KBM-7 (cell line): ENCODE measurements at places on chromosomes 6 and 20.

GRCh38 chr6:127022302-127022701 lies 96.2 kb upstream of the RSPO3 start:
- DNase-seq, result no peak

- DNase-seq, result no peak
Observed at GRCh38 chr6:109393157-109393885, 11.1 kb upstream of the CD164 start.

GRCh38 chr6:33173535-33174180 lies 18.6 kb downstream of the COL11A2 start:
- no peak for DNase-seq

GRCh38 chr20:5559945-5560344 lies 190.3 kb upstream of the SHLD1 start:
- DNase-seq, result no peak

- DNase-seq, result no peak
Observed at GRCh38 chr20:13813910-13814309, 29.1 kb downstream of the NDUFAF5 start.

DNA sequence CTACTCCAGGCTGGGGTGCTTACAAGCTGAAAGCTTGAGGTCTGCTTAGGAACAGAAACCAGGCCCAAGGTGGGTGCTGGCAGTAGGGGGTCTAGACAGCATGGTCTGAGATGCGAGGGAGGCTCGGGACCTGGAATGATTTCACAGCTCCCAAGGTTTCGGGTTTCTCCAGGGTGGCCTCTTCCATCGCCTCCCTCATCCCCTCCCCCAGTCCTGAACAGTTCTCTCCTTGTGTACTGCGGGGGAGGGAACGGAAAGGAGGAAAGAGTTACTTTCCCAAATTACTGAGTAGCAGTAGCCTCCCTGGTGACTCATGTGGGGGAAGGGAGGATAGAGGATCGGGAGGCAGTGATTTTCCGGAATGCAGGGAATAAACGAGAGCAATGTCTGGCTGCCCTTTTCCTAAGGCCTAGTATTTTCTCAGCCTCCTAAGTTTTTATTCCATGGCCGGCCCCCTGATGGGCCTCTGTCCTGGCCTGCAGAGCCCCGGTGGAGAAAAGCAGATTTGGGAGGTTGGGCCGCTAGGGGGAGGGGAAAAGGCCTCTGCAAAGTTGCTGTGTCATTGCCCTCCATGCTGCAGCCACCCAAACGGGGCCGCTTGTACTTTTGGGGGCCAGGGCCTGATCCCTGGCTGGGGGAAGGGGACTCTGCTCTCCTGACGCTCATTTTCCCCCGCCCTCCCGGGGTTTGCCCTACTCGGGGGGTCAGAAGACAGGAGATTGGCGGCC lies 1.5 kb downstream of the BRD2 start:
- peak; percentile 89 for DNase-seq

DNA sequence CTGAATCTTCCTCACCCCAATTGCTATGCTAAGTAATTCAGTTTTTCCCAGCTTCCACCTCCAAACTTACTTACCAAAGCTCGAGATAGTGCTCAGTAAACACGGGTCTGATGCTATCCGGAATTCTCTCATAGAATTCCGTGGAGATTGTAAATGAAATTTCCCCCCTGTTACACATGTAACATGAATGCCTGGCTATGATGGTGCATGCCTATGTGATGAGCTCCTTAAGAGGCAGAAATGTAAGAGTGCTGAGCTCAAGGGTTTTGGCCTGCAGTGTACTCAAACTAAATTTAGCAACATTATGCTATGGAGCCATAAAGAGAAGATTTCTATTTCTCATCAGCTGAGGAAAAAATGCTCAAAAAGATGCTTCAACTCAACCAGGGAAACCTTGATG lies 133.4 kb upstream of the FUT9 start:
- DNase-seq, result no peak

DNA sequence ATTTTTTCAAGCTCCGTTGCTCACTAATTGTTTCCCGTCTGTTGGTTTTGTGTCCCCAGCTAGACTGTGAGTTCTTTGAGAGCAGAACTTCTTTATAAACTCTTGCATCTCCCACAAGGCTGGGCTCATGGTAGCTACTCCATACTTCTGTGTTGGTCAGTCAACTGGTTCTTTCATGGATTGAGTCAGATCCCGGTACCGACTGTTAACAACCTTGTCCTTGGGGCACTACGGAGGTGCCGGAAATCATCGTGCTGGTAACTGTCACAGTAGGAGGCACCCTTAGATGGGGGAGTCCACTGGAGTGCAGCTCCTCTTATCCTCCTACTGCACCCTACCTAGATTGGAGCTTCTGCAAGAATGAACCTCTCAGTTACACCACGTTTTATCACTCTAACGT lies 8.6 kb upstream of the STX16 start:
- DNase-seq, result no peak

GRCh38 chr20:10672624-10673127 lies 1.1 kb downstream of the JAG1 start:
- DNase-seq, result peak; percentile 61

- DNase-seq, result no peak
Observed at GRCh38 chr6:143225929-143226328, 165.2 kb downstream of the AIG1 start.

DNA sequence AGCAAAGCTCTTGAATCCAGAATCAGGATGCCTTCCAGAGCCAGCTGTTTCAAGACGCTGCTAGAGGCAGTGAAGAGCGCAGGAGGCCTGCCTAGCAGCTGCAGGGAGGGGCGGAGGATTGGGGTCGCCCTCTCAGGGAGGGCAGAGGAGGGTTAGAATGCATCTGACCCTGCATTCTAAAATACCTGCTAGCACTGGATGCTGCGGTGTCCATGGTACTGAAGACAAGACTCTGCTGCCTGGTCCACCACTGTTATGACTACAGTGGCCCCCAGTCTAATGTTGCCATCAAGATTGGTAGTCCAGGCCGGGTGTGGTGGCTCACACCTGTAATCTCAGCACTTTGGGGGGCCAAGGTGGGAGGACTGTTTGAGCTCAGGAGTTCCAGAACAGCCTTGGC lies 193.7 kb upstream of the PROKR2 start:
- DNase-seq, result no peak

DNA sequence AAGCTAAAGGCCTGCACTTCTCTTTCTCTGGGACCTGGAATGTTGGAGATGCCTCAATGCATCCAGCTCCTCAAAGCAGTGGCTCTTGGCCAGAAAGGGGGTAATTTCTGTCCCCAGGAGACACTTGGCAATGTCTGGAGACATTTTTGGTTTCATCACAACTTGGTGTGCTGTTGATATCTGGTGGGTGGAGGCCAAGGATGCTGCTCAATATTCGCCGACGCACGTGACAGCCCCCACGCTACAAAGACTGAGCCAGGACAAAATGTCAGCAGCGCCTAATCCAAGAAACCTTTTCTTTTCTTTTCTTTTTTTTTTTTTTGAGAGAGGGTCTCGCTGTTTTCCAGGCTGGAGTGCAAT lies 79.8 kb downstream of the SULF2 start:
- no peak for DNase-seq

DNA sequence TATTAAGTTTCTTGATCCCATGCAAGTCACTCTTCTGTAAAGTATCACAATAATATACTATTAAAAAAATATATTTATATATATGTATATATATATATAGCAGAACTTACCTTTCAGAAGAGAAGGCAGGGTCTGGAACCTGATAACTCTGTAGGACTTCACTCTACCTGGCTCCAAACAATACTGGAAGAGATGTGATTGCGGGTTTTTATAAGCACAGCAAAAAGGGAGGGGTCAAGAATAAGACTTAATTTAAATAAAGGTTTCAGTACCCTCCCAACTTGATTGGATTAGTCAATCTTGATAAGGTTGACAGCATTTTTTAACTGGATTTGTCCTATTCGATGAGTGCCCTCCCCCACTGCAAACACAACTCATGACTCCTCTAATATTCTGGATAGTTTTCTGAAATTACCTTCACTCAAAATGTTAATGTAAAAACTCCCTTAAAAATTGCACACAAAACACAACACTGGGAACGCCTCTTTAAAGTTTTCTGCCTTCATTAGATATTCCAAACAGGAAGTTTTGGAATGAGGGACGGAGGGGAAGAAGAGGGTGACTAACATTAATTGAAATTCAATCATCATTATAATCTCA lies 4.0 kb upstream of the ZNF217 start:
- no peak for DNase-seq

GRCh38 chr6:135866445-135867123 lies 15.1 kb downstream of the PDE7B start:
- DNase-seq, result no peak

DNA sequence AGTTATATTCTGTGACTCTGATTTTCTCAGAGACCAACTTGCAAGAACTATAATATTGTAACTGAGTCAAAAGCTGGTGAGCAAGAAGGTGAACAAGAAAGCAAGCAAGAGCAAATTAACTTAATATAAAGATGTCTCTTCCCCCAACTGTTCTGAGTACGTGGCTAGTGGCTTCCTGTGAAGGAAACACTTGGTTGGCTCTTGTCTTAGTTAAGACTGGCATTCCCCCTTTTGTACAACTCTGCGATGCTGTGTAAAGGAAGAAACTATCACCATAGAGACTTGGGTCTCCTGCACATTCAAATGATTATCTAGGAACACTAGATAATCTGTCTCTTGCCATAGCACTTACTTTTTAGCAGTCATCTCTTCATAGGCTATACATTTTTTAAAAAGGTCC lies 47.3 kb upstream of the TNFAIP3 start:
- no peak for DNase-seq

GRCh38 chr20:54179946-54180345 lies 6.2 kb upstream of the CYP24A1 start:
- no peak for DNase-seq

DNA sequence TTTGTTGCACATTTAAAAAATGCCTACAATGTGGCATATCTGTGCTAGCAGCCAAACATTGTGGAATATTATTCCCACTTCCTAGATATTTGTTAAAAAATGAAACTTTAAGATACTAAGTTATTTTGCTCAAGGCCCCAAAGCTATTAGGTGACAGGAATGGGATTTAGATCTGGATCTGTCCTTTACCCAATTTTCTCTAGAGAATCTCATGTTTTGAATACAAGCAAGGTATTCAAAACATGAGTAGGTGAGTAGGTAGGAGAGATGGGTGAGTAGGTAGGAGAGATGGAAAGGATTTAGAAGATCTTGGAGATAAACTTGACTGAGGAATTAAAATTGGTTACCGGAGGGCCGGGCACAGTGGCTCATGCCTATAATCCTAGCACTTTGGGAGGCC lies 61.2 kb upstream of the AKIRIN2 start:
- no peak for DNase-seq

DNA sequence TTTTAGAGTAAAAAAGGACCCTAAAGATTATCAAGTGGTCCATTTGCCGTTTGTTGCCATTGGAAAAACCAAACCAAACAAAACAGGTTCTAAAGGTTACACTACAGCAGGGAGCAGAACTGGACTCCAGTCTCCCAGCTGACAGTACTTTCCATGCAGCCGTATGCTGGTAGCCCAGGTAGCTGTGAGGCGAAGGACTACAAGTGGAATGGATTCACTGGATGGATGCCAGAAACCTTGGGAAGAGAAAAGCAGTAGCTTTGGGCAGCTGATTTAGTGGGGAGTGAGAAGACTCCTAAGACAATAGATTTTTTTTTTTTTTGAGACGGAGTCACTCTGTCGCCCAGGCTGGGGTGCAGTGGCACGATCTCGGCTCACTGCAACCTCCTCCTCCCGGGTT lies 88.3 kb downstream of the SASH1 start:
- no peak for DNase-seq

DNA sequence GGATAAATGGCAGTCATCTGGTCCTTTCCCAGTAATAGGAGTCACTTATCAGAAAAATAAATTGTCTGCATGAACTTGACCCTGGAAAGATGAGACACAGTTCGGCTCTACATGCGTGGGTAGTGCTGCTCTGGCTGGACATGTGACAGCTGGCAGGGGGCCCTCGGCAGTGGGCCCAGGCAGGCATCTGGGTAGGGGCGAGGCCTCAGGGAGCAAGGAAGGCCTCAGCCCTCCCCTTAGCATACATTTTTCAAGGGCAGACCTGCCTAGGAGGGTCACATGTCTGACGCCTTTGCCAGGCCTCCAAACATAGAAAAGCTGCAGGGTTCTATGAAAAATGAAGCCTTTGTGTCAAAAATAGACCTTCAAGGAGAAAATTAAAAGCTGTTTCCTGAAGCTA lies 12.8 kb upstream of the ILRUN start:
- no peak for DNase-seq

GRCh38 chr20:62745952-62746288 lies 37.3 kb downstream of the NTSR1 start:
- no peak for DNase-seq

GRCh38 chr6:148971031-148971927 lies 224.4 kb downstream of the UST start:
- DNase-seq, result no peak

- no peak for DNase-seq
Observed at GRCh38 chr20:1646975-1647431, 10.6 kb downstream of the SIRPG start.

- DNase-seq, result no peak
Observed at GRCh38 chr6:69012211-69012610, 377.1 kb downstream of the ADGRB3 start.

DNA sequence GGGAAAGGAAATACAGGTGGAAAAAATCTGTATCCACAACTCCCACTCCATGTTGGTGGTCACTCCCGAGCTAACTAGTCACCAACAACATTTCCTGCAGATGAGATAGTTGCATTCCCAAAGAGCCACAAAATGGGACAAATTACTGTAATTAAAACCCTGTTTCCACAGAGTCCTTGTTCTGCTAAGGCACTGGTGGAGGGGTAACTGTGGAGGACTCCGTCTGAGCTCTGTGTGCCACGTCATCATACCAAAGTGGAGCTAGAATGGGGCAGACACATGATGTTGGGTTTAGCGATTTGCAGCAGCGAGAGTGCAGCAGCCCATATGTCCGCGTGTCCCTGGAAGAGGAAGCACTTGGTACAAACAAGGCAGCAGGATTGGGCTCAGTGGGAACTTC lies 172.5 kb upstream of the KCNK16 start:
- DNase-seq, result no peak

DNA sequence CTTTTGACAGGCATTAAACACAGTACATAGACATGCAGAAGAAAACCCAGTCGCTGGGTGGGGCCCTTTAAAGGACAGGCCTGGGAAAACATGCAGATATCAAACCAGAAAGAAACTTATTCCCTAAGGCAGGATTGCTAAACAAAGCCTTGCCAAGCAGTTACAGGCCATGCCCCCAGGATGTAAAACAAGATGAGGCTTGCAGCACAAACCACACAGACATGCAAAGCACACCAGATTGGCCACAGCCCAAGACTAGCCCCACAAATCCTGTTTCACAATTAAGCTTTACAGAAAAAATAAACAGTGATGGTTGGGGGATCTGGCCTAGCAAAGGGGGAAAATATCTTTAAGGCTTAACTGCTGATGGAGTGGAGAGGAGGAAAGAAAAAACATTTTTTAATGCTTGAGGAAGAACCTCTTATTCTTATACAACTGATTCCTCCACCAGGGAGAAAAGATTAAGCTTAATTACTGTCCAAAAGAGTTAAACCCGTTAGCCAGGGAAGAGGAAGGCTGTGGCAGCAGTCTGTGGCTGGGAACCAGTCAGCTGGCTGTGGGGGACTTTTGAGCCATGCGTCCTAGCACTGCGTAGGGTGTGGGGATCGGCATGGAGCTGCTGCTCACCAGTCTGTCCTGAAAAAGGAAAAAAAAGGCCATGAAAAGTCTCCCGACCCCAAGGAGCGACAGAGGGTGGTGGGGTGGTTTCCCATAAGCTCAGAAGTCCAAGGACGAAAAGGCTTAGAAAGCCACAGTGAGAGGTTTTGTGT lies 28.4 kb downstream of the COL19A1 start:
- DNase-seq, result no peak

- no peak for DNase-seq
Observed at GRCh38 chr6:43200541-43200940, 18.5 kb downstream of the CUL9 start.

GRCh38 chr6:170176136-170176897 lies 114.6 kb downstream of the DLL1 start:
- no peak for DNase-seq

GRCh38 chr20:41654884-41655283 lies 36.7 kb upstream of the CHD6 start:
- DNase-seq, result peak; percentile 6
